ENCODE measurements at places on chromosomes 3 and 15. TPM values are rescaled to one million over a fixed set of nuclear protein-coding genes. Genes with fewer than 3 reads are reported as not detected.

GRCh38 chr3:99852851-99853250 is 35.2 kb downstream of the CMSS1 start:
- no peaks in the 10 kb centered on the region for H3K27me3 ChIP-seq
- no peak overlapping the region for H3K4me3 ChIP-seq
- H3K4me1 ChIP-seq, result peaks cover 2% of the 10 kb centered on the region
- H3K27ac ChIP-seq, result no peak overlapping the region
- peaks cover 25% of the 10 kb centered on the region for H3K36me3 ChIP-seq
- no peak for DNase-seq

The KIF15 gene
- total RNA-seq, result 10.8 TPM

DNA sequence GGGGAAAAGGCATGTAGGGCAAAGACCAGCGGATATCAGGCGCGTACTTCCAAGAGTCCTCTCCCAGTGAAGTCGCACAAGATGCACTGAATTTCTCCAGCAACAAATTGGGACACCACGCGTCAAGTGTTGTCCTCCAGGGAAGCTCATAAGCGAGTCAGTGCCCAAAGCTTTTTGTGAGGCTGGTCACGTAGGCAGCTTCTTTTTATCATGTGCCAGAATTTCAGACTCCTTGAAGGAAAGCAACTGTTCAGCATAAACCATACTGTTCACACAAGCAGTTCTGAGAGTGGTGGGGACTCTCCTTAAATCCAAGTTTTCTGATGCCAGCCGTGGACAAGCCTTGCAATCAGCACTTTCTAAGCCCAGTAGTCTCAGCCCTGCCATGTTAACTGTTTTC is 10.1 kb upstream of the FSTL1 start:
- no peaks in the 10 kb centered on the region for H3K36me3 ChIP-seq
- H3K27me3 ChIP-seq, result no peaks in the 10 kb centered on the region
- peaks cover 5% of the 10 kb centered on the region for H3K4me1 ChIP-seq
- no peak overlapping the region for H3K27ac ChIP-seq
- DNase-seq, result no peak

- H3K36me3 ChIP-seq, result no peaks in the 10 kb centered on the region
- no peak overlapping the region for H3K4me3 ChIP-seq
- H3K27ac ChIP-seq, result no peak overlapping the region
- H3K27me3 ChIP-seq, result no peaks in the 10 kb centered on the region
Measured at GRCh38 chr3:43096761-43097160, 9.1 kb downstream of the POMGNT2 start.

- H3K27me3 ChIP-seq, result no peaks in the 10 kb centered on the region
- DNase-seq, result no peak
- no peaks in the 10 kb centered on the region for H3K36me3 ChIP-seq
- H3K4me3 ChIP-seq, result no peak overlapping the region
- no peak overlapping the region for H3K27ac ChIP-seq
Measured at GRCh38 chr15:58501636-58502188, 69.9 kb downstream of the LIPC start.

The PLIN1 gene
- total RNA-seq, result under 0.01 TPM

The CPA3 gene
- total RNA-seq, result not detected

DNA sequence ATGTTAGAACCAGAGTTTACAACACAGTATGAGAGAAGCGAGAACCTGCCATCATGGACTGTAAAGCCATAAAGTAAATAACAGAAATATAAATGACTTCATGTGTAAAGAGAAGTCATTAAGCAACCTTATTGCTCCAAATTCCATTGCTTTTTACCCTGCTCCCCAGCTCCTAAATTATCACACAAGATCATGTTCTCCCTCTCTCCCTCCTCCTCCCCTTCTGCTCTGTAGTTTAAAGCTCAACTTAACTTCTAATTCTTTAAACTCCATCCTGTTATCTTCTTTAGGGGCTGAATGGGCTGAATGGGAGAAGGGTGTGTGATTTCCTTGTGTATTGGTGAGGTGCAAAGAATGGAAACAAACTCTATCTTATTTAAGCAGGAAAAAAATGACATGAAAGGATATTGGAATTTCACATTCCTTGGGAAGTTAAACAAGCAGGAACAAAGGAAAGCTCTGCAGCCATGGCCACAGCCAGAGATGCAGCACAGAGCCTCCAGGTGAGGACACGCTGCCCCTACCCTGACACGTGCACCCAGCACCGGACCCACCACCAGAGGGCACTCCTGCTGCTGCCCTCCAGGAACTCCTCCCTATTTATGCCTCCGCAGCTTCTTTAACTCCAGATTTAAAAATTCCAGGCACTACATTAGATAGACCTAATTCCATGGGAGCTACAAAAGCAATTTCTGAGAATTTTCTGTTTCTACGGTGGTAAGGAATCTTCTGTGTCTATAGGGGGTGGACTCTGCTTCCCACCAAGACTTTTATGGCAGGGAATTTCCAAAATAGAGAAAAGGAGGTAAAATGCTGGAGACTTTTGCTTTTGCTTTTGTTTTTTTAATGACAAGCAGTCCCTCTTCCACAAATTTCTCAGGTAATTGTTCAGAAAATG is 76.9 kb upstream of the ABI3BP start:
- peaks cover 15% of the 10 kb centered on the region for H3K4me1 ChIP-seq
- 0 out of 2 replicates have a peak overlapping the region, but pooled peaks have one; percentile 5 for H3K27ac ChIP-seq
- no peak overlapping the region for H3K4me3 ChIP-seq

The CCDC80 gene
- total RNA-seq, result 406 TPM

GRCh38 chr15:98694161-98694560 is 45.8 kb downstream of the IGF1R start:
- DNase-seq, result no peak
- H3K27ac ChIP-seq, result no peak overlapping the region
- no peaks in the 10 kb centered on the region for H3K27me3 ChIP-seq

GRCh38 chr15:64558460-64559179 is 98.2 kb downstream of the ZNF609 start:
- no peaks in the 10 kb centered on the region for H3K27me3 ChIP-seq
- 0 out of 2 replicates have a peak, but pooled peaks cover 2% of the 10 kb centered on the region for H3K36me3 ChIP-seq
- peak; percentile 24 for DNase-seq
- no peak overlapping the region for H3K27ac ChIP-seq
- H3K4me1 ChIP-seq, result no peaks in the 10 kb centered on the region

DNA sequence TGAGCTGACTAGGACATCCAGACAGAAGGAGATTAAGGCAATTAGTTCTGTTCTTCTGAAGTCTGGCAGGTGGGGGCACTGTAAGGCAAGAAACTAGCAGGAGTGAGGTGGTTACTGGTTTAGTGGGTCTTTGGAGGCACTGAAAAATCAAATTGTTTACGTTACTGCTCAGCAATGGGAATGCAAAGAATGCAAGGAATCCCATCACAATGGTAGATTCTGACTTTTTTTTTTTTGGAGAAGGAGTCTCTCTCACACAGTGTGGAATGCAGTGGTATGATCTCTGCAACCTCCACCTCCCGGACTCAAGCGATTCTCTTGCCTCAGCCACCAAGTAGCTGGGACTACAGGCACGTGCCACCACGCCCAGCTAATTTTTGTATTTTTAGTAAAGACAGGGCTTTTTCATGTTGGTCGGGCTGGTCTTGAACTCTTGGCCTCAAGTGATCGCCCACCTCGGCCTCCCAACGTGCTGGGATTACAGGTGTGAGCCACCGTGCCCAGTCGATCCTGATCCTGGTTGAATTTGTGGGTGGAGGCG is 16.4 kb downstream of the FAM107A start:
- peaks cover 4% of the 10 kb centered on the region for H3K4me1 ChIP-seq
- H3K36me3 ChIP-seq, result no peaks in the 10 kb centered on the region
- peak overlapping the region; percentile 81 for H3K27ac ChIP-seq
- H3K27me3 ChIP-seq, result no peaks in the 10 kb centered on the region
- DNase-seq, result peak; percentile 98

All from IMR-90 (cell line).